SJCRH30 (cell line): ENCODE measurements at places on chromosomes 11 and 22. TPM values are rescaled to one million over a fixed set of nuclear protein-coding genes. Genes with fewer than 3 reads are reported as not detected.

Gene ACRV1
- 0.08 and 0.14 TPM in 2 replicates for total RNA-seq

Gene RRAS2
- 87.6 and 93.0 TPM in 2 replicates for total RNA-seq

Gene AGBL2
- 0.04 and 0.41 TPM in 2 replicates for total RNA-seq

Gene RASSF10
- total RNA-seq = 0.25 and 0.36 TPM in 2 replicates

Gene ZP1
- not detected in 2 replicates for total RNA-seq

Gene TLCD5
- 1.4 and 2.2 TPM in 2 replicates for total RNA-seq

Gene SLC5A1
- total RNA-seq = not detected in 2 replicates

Gene APOL1
- 0.12 and 0.30 TPM in 2 replicates for total RNA-seq

DNA sequence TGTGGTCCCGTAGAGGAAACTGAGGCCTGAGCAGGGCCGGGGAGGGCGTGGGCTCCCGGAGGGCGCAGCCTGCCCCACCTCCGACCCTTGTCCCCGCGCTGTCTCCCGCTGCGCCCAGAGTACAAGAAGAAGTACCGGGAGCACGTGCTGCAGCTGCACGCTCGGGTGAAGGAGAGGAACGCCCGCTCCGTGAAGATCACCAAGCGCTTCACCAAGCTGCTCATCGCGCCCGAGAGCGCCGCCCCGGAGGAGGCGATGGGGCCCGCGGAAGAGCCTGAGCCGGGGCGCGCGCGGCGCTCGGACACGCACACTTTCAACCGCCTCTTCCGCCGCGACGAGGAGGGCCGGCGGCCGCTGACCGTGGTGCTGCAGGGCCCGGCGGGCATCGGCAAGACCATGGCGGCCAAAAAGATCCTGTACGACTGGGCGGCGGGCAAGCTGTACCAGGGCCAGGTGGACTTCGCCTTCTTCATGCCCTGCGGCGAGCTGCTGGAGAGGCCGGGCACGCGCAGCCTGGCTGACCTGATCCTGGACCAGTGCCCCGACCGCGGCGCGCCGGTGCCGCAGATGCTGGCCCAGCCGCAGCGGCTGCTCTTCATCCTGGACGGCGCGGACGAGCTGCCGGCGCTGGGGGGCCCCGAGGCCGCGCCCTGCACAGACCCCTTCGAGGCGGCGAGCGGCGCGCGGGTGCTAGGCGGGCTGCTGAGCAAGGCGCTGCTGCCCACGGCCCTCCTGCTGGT lies 1.9 kb downstream of the NLRP6 start:
- H3K27ac ChIP-seq = no peak overlapping the region
- H3K4me1 ChIP-seq = peaks cover 6% of the 10 kb centered on the region; the same call in 1 of the 2 replicates
- DNase-seq = no peak

GRCh38 chr22:43217285-43218030 lies 30.5 kb upstream of the TTLL12 start:
- H3K27ac ChIP-seq = no peak overlapping the region
- no peak for DNase-seq
- H3K4me1 ChIP-seq = no peaks in the 10 kb centered on the region
- no peak overlapping the region for H3K4me3 ChIP-seq
- H3K36me3 ChIP-seq = no peaks in the 10 kb centered on the region

- no peaks in the 10 kb centered on the region for H3K36me3 ChIP-seq
- no peaks in the 10 kb centered on the region for H3K27me3 ChIP-seq
- no peak overlapping the region for H3K4me3 ChIP-seq
- H3K4me1 ChIP-seq = peaks cover 17% of the 10 kb centered on the region; the same call in 1 of the 2 replicates
- peak; percentile 4 for DNase-seq
These were observed 47.1 kb downstream of the CWC15 start for GRCh38 chr11:94926271-94926625.

- no peaks in the 10 kb centered on the region for H3K27me3 ChIP-seq
- DNase-seq = peak; percentile 54
- H3K4me3 ChIP-seq = peak overlapping the region; percentile 72
- H3K36me3 ChIP-seq = peaks cover 47% of the 10 kb centered on the region
- no peak overlapping the region; the same call in 1 of the 2 replicates for H3K27ac ChIP-seq
These were observed 442 bp downstream of the COPB1 start for GRCh38 chr11:14499178-14499559.

GRCh38 chr11:128585498-128586238 lies 1.7 kb downstream of the ETS1 start:
- no peak overlapping the region for H3K4me3 ChIP-seq
- no peaks in the 10 kb centered on the region for H3K36me3 ChIP-seq
- no peaks in the 10 kb centered on the region for H3K27me3 ChIP-seq
- DNase-seq = no peak
- H3K4me1 ChIP-seq = peaks cover 14% of the 10 kb centered on the region

- no peak overlapping the region for H3K4me3 ChIP-seq
- no peaks in the 10 kb centered on the region for H3K27me3 ChIP-seq
- no peak for DNase-seq
- H3K4me1 ChIP-seq = no peaks in the 10 kb centered on the region
- no peak overlapping the region for H3K27ac ChIP-seq
- H3K36me3 ChIP-seq = no peaks in the 10 kb centered on the region
These were observed 97.6 kb downstream of the TRIM29 start for GRCh38 chr11:120040151-120040840.

DNA sequence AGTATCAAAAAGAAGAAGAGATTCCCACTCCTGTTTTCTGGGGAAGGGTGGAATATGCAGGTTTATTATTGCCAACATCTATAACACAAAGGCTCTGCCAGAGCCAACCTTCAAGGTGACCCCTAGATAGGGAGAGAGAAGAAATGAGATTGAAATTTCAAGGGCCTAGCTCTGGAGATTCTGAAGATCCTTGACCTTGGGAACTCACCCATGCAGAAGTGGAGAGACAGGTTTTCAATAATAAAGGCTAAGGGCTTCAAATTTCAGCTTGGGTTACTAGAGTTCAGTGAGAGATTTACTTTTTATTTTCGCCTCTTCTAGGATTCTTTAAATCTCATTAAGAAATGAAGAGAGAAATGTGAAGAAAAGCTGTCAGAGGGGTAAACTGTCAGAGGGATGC lies 98.4 kb downstream of the CD44 start:
- H3K4me1 ChIP-seq = no peaks in the 10 kb centered on the region
- no peak for DNase-seq
- no peak overlapping the region for H3K4me3 ChIP-seq
- no peaks in the 10 kb centered on the region for H3K36me3 ChIP-seq
- no peak overlapping the region for H3K27ac ChIP-seq

- no peaks in the 10 kb centered on the region for H3K4me1 ChIP-seq
- 0 out of 2 replicates have a peak, but pooled peaks cover 2% of the 10 kb centered on the region for H3K36me3 ChIP-seq
- no peak overlapping the region for H3K27ac ChIP-seq
- DNase-seq = peak; percentile 50
These were observed 60.0 kb downstream of the PKNOX2 start for GRCh38 chr11:125224391-125225021.

DNA sequence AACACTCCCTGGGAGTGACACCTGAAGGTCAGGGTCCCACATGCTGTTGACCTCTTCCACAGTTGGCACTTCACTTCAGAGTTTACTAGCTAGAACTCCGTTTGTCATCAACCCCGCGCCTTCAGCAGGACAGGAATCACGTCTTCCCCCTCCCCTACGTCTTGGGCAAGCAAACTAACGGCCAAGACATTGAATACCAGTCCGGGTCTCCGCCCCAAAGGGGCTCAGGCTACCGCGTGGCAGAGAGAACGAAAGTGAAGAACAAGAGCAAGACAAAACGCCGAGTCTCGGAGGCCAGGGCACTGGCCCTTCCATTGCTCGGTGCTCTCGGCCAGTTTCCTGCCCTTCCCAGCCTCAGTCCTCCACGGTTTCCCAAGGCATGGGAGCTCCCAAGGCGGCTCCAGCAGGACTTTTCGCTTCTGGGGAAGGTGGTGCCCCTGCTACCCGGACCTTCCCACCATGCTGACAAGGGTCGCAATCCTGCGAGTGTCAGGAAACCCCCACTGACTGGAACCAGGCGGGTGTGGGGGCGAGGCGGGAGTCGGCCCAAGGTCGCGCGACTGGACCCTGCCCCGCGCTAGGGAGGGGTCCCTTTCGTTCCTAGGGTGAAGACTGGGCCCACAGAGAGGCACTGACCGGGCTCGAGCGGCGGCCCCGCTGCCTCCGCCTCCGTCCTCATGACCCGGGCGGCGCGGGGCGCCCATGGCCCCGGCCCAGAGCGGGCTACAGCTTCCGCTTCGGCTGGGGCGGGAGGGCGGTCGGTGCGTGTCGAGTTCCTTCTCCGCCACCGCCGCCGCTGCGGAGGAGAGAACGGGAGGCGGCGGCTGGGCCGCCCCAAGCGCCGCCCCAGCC lies at the start of gene GUCD1:
TSS of gene GUCD1 (minus strand) at position 826 of the 852 bp plus-strand sequence. CDS start at position 679, 147 bp downstream.
- DNase-seq = peak; percentile 26
- peaks cover 21% of the 10 kb centered on the region for H3K36me3 ChIP-seq
- H3K27me3 ChIP-seq = no peaks in the 10 kb centered on the region
- peak within 1 kb of the TSS; percentile 98 for H3K27ac ChIP-seq
- H3K4me3 ChIP-seq = peak within 1 kb of the TSS; percentile 92
- peaks cover 16% of the 10 kb centered on the region for H3K4me1 ChIP-seq

DNA sequence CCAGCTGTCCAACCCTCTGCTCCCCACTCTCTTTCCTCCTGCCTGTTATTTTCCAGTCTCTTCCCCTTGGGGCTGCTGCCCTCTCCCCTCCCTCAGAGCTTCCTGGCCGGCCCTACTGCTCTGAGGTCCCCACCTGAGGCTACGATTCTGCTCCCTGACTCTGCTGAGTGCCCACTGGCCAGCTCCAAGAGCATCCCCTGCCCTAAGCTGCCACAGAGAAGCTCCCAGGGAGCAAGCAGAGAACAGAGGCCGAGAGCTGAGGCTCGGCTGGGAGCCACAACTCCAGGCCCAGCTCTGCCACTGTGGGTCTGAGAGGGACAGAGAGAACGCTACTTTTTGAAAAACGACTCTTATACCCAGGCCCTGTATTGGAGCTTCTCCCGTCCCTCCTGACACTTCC lies 61.1 kb downstream of the CHRDL2 start:
- H3K36me3 ChIP-seq = no peaks in the 10 kb centered on the region
- H3K4me3 ChIP-seq = no peak overlapping the region

- H3K27me3 ChIP-seq = no peaks in the 10 kb centered on the region
- no peak overlapping the region for H3K4me3 ChIP-seq
- no peaks in the 10 kb centered on the region for H3K4me1 ChIP-seq
- no peak overlapping the region for H3K27ac ChIP-seq
- no peak for DNase-seq
These were observed 12.7 kb downstream of the TMEM45B start for GRCh38 chr11:129828301-129828836.

GRCh38 chr11:75855206-75855605 lies 40.2 kb downstream of the UVRAG start:
- no peaks in the 10 kb centered on the region for H3K36me3 ChIP-seq
- H3K4me3 ChIP-seq = no peak overlapping the region

- no peaks in the 10 kb centered on the region for H3K36me3 ChIP-seq
- H3K27ac ChIP-seq = no peak overlapping the region
- H3K27me3 ChIP-seq = no peaks in the 10 kb centered on the region
- peaks cover 9% of the 10 kb centered on the region for H3K4me1 ChIP-seq
These were observed 396.0 kb downstream of the TBC1D22A start for GRCh38 chr22:47158457-47158856.

DNA sequence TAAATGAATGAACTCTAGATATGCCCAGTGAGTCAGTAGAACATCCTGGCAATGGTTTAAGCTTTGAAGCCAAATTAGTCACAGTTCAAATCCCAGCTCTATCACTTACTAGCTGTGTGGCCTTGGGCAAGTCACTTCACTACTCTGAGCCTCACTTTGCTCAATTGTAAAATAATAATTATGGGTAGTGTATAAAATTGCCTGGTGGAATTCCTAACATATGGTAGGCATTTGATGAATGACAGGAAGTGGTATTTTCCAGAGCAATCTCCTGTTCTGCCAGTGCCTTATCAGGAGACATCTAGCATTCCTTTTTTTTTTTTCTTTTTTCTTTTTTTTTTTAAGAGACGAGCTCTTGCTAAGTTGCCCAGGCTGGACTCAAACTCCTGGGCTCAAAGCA lies 13.0 kb downstream of the SCN4B start:
- no peaks in the 10 kb centered on the region for H3K4me1 ChIP-seq
- no peak for DNase-seq
- H3K27ac ChIP-seq = no peak overlapping the region
- no peak overlapping the region for H3K4me3 ChIP-seq
- 0 out of 2 replicates have a peak, but pooled peaks cover 2% of the 10 kb centered on the region for H3K27me3 ChIP-seq
- H3K36me3 ChIP-seq = no peaks in the 10 kb centered on the region

- H3K4me3 ChIP-seq = no peak overlapping the region
- peaks cover 19% of the 10 kb centered on the region; the same call in 1 of the 2 replicates for H3K27me3 ChIP-seq
- H3K4me1 ChIP-seq = no peaks in the 10 kb centered on the region
- H3K36me3 ChIP-seq = no peaks in the 10 kb centered on the region; the same call in 1 of the 2 replicates
These were observed 1455.1 kb downstream of the TBC1D22A start for GRCh38 chr22:48217596-48217995.

DNA sequence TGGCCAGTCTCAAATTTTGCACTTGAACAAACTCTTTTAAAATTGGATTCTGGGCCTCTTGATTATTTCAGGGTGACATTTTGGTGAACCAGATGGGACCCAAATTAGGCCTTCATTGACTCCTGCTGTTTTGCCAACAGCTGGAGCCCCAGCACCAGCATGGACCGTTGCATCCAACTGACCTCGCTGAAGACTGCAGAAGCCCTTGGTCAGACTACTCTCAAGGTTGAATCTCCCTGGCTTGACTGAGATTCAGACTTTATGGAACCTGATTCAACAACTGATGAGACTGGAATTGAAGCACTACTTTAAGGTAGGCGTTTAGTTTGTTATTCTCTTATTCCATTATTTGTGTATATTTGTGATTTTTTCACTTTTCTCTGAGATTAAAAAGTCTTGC lies 41.7 kb downstream of the NARS2 start:
- no peak overlapping the region for H3K27ac ChIP-seq
- H3K36me3 ChIP-seq = peaks cover 18% of the 10 kb centered on the region
- no peak overlapping the region for H3K4me3 ChIP-seq
- no peaks in the 10 kb centered on the region for H3K27me3 ChIP-seq
- H3K4me1 ChIP-seq = no peaks in the 10 kb centered on the region

GRCh38 chr11:44178381-44178780 lies 82.9 kb downstream of the EXT2 start:
- peaks cover 22% of the 10 kb centered on the region for H3K4me1 ChIP-seq
- H3K36me3 ChIP-seq = peaks cover 4% of the 10 kb centered on the region; the same call in 1 of the 2 replicates
- no peaks in the 10 kb centered on the region for H3K27me3 ChIP-seq
- peak; percentile 56 for DNase-seq

GRCh38 chr11:13859892-13860291 lies 102.6 kb upstream of the SPON1 start:
- H3K27me3 ChIP-seq = no peaks in the 10 kb centered on the region
- H3K4me1 ChIP-seq = no peaks in the 10 kb centered on the region
- H3K27ac ChIP-seq = no peak overlapping the region

DNA sequence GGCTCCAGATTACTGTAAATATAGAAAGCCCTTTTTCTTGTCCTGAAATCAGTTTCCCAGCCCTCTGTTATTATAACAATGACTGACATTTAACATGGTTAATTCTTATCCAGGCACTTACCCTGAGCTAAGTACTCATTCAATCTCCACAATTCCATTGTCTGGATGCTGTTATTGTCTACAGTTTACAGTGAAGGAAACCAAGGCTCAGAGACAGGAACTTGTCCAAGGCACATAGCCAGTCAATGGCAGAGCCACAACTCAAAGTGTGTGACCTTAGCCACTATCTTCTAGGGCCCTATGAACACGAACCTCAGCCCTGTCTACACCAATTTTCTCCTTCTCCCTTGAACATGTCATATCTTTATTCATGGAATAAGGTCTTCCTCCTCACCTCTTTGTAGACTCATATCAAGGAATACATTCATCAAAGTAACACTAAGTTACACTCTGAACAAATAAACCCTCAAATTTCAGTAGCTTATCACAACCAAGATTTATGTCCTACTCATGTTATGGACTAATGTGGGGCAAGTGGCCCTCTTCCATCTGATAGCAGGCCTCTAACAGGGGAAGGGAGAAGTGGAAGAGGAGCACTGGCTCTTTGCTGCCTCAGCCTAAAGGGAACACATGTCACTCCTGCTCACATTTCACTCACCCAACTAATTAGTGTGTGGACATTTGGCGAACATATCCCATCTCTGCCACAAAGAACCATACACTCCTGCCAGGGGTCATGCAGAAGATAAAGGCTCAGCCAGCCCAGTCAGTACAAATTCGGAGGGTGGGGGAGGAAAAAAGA lies 39.3 kb upstream of the APLNR start:
- peak; percentile 29 for DNase-seq
- H3K4me1 ChIP-seq = peaks cover 7% of the 10 kb centered on the region; the same call in 1 of the 2 replicates
- H3K27ac ChIP-seq = no peak overlapping the region
